Activated CD4-positive, alpha-beta T cell treated with anti-CD3 and anti-CD28 coated beads for 48 hours (primary cell): ENCODE measurements at places on chromosomes 12 and 14.

GRCh38 chr12:115657081-115658013 is 620.1 kb downstream of the MED13L start:
- DNase-seq = no peak

GRCh38 chr14:70698288-70698687 is 56.6 kb downstream of the TTC9 start:
- DNase-seq = no peak

DNA sequence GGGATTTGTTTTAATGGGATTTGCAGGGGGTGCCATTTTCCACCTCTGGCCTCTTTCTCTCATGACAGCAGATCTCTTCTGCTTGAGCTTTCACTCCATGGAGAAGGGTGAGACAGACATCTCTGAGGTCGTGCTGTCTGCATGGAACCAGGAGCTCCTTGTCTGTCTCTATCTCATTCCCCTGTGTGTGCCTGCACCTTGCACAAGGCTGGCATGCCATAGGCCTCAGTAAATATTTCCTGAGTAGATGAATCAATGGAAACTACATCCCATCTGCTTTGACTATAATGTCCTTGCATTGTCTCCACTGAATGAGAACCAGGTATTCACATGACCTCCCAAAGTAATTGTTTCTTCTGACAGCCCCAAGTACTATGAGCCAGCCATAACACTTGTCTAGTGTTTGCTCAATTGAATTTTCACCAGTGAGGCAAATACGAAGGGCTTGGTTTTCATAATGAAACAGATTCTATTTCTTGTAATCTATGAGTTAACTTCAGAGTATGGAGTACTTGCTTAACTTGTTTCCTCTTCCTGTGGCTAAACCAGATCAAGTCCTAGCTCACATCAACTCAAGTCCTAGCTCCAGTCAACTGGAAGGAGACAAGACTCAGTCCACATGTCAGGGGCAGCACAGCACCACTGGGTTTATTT is 32.3 kb downstream of the KCNK13 start:
- DNase-seq = no peak

GRCh38 chr12:42285431-42285830 is 40.5 kb downstream of the ZCRB1 start:
- no peak for DNase-seq

- no peak for DNase-seq
Measured at GRCh38 chr12:31220061-31220460, 105.9 kb downstream of the SINHCAF start.

DNA sequence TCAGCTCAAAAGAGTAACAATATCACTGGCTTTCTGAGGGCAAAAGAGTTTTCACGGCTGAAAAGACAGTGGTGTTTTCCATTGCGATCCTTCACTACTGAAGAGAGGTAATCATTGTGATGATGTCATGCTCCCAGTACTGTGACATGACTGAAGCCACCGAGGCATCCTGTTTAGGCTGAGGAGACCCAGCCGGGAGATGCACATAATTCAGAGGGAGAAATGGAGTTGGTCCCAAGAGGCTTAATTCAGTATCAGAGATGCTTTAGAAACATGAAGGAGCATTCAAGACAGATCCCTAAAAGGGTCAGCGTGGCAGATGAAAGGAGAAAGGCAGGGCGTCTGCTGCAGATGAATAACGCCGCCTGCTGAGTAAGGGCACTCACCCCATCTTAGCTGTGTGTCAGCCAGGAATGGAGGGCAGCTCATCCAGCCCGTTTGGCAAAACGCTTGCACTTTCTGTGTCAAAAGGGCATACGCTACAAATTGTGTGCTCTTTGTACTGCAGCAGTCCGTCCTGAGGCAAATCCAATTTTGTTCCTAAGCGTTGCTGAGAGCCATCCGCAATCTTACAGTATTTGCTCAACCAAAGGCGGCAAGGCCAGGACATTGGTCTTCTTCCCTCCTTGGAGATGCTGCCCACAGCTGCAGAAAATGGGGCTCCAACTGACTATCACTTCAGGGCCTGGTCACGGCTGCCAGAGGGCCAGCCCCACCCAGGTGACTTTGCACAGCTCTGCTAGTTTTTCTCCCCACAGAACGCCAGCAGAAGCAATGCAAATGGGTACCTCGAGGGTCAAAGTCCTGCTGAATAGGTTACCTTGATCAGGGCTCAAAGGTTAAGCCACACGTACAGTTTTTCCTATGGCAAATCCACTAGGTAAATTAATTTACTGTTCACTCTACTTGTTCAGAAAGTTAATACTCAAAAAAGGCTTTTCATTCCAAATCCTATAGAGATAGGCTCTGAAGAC is 23.5 kb downstream of the CCDC92 start:
- DNase-seq = no peak

GRCh38 chr12:54585243-54585642 is 3.2 kb downstream of the PPP1R1A start:
- DNase-seq = no peak

DNA sequence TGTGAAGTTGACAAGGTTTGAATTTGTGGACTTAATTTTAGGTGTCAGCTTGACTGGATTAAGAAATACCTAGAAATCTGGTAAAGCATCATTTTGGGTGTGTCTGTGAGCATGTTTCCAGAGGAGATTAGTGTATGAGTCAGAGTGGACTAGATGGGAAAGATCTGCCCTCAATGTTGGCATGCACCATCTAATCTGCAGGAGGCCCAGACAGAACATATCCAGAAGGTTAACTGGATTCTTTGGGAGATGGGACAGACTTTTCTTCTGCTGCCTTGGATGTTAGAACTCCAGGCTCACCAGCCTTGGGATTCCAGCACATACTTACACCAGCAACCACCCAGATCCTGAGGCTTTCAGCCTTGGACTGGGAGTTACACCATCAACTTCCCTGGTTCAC is 14.1 kb downstream of the SGPP1 start:
- DNase-seq = no peak

GRCh38 chr12:40225337-40225983 is 663 bp downstream of the LRRK2 start:
- DNase-seq = no peak

- DNase-seq = no peak
Measured at GRCh38 chr14:100468557-100468956, 118.7 kb downstream of the BEGAIN start.

GRCh38 chr14:68373847-68374444 is 418.9 kb downstream of the ZFP36L1 start:
- DNase-seq = no peak

DNA sequence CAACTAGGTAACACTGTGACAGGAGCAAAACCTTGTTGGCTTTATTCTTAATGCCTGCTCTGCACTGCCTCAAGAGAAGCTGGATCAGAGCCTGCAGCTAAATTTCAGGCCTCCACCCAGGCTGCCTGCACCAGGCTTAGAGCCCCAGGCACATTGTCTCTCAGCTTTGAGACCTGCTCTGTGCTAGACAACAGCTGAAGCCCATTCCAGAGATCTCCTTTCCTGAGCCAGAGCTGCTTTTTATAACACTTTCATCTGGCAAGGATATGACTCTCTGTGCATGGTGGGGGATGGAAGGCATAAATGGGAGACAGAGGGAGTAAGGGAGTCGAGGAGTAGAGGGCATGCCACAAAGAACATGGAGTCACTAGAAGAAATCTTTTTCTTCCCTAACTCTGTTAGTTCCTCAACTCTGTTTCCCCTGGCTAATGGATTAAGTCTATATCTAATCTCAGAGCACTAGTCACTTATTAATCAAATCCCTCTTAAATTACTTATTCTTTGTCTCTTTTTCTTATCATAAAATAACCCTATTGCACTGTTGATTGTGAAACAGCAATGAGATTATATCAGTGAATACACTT is 27.1 kb upstream of the LUM start:
- DNase-seq = no peak

GRCh38 chr14:95365401-95365800 is 45.7 kb upstream of the CLMN start:
- DNase-seq = no peak

GRCh38 chr14:73209953-73210352 is 27.4 kb upstream of the PAPLN start:
- DNase-seq = no peak

DNA sequence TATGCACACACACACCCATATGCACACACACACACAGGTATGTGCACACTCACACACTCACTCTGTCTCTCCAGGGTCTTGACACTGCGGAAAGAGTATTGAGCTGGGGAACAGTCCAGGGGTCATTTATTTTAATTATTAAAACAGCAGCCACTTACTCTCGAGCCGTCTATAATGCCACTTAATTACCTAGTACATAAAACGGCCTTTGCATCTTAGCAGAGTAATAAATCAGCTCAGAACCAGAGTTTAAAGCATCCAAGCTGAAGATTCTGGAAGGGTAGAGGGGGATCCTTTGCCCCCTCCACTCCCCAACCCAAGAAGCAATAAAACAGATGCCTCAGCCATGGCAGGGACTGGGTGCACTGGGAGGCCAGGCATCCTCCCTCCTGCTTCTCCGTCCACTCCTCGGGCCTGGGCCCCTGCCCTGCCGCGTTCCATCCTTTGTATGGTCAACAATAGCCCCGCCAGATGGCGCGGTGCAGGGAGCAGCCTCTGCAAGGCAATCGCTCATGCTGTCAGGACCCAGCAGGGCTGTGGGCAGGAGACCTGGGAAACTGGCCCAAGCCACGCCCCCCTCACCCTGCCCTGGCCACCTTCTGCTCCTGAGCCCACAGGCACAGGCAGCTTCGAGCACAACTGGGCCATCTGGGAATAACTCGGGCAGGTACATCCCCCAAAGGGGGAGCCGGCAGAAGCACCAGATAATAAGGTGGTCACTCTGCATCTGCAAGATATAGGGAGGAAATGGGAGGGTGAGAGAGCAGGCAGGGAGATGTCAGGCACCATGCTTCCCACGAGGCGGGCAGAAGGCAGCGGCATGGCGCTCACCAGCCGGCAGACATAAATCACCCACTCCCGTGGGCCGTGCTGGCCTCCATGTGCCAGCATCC is 40.9 kb downstream of the CCDC85C start:
- DNase-seq = no peak

DNA sequence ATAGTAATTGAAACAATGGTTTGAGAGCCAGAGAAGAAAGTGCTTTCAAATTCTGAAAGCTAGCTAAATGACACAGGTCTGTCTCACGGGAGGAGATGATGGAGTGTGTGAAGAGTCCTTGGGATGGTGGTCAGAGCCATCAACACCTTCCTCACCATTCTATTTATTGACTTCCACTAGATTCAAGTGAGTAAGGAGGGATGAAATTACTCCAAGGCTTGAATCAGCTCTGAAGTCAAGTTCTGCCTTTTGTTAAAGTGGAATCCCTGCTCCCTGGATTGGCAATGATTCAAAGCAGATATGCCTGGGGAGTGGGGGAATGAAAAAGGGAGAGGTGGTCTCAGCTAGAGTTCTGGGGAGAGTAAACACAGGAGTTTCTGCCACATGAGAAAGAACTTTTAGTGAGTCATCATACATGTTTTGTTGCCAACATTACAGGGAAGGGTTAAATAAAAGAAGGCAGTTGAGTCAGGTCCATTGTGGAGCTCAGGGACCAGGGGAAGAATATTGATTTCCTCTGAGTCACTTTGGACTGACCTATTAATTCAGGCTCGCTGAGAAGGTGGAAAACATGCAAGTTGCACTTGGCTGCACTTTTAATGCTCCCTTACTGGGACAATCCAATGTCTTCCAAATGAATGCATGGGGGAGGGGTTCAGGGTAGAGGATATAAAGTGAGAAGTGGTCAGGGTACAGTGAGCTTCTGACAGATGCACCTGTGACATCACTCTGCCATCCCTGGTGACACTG is 142.7 kb downstream of the TBX5 start:
- DNase-seq = no peak
